Left ventricle myocardium superior (tissue), 1 donor: ENCODE measurements at places on chromosomes 12 and 14.
A peak's percentile ranks its signal among the peaks of the same experiment; 100 is the strongest.

DNA sequence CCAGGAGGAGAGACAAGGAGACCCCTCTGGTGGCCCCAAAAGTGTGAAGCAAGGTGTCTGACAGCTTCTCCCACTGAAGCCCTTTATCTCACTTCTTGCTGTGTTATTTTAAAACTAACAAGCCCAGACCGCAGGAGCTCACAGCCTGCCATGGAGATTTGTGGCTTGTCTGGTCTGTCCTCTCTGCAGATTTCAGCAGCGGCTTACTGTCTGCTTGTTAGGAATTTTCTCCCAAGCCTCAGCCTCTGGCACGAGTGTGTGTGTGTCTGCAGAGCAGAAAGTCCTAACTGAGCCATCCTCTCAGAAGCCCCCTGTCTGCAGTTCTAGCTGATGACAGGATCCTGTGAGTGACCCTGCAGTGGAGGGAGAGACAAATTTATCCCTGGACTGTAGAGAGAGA, 87.9 kb upstream of the HSPB8 start:
- DNase-seq = no peak

GRCh38 chr14:64711039-64711438, 6.8 kb downstream of the PLEKHG3 start:
- DNase-seq = no peak

DNA sequence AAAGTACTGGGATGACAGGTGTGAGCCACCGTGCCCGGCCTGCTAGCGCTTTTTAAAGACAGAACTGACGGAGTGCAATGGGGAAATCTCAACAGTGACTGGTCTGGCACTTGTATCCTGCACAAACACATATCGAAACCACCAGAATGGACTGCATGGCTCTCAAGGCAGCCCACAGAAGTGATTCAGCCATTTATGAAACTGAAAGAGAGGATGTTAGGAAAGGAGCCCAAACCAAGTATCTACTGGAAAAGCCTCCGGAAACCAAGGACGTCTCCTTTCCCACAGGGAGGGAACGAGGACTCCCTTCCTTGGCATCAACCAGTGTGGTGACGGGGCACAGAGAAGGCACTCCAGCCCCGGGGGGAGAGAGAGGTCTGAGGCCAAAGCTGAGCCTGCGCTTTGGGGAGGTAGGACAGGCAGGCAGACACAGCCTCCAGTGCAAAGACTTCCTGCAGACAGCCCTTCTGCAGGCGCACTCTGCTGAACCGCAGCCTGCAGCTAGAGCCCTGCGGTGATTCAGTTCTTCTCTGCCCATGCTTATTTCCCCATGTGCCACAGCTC, 16.5 kb downstream of the SLC15A4 start:
- no peak for DNase-seq

GRCh38 chr12:62737188-62737587, 197.8 kb downstream of the PPM1H start:
- no peak for DNase-seq

DNA sequence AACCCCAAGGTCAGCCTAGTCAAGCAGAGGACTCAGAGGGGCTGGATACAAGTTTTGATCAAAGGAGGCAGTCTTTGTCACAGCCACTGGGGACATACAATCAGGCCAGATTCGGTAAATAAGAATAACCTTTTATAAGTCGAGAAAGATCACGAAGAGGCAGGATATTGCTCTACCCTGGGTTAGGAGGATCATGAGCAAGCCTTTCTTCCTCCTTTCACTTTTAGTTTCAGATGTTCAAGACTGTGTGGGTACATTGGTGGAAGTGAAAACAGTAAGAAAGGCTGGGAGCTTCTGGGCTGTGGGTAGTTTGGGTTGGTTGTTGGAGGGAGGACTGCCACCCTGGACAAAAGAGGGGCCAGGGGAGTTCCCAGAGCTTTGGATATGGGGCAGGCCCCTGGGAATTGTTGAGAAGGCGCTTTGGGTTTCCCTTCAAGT, 127.7 kb downstream of the SNAPC1 start:
- no peak for DNase-seq

GRCh38 chr14:71321574-71322315, 414.5 kb downstream of the PCNX1 start:
- DNase-seq = no peak

DNA sequence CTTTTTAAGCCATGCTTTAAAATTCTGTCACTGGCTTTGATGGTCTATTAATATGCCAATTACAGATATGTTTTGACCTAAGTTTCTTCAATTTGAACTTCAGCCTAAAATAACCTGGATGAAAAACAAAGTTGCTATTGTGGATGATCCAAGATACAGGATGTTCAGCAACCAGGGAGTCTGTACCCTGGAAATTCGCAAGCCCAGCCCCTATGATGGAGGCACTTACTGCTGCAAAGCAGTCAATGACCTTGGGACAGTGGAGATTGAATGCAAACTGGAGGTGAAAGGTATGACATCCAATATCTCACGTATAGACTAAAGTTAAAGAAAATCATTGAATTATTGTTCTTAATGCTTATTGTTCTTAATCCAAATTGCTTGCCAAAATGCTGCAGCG, 17.2 kb upstream of the CHPT1 start:
- DNase-seq = no peak

DNA sequence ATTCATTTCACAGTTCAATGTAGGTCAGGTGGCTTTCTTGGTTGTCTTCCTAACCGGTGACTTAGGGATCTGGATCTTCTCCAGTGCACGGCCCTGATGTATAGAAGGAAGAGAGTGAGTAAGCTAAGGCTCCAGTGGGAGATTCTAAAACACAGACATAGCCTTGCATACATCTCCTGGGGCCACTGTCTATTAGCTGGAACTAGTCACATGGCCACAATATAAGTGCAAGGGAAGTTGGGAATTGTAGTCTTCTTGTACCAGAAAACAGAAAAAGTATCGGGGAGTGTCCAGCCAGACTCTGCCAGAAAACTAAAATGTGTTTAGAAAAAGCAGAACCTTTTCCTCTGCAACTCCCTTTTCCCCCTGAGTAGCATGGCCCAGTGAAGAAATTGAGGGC, 531.6 kb downstream of the VRK1 start:
- DNase-seq = no peak

DNA sequence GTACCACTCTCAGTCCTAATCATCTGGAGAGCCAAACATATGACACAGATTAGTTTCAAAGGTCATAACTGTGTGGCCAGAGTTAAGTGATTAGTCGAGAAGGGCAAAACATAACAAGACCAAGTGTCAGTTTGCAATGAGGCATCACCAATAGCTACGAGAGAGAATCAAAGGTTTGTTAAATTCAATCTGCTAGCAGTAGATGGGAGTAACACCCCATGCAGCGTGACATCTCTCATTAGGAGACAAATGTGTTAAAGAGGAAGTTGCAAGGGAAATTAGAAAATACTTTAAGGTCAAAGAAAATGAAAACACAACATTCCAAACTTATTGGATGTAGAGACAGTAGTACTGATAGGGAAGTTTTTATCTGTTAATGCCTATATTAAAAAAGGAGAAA, 135.7 kb upstream of the SYT10 start:
- no peak for DNase-seq

GRCh38 chr14:32200368-32201192, 1.3 kb upstream of the RNU6-7 start:
- DNase-seq = no peak

DNA sequence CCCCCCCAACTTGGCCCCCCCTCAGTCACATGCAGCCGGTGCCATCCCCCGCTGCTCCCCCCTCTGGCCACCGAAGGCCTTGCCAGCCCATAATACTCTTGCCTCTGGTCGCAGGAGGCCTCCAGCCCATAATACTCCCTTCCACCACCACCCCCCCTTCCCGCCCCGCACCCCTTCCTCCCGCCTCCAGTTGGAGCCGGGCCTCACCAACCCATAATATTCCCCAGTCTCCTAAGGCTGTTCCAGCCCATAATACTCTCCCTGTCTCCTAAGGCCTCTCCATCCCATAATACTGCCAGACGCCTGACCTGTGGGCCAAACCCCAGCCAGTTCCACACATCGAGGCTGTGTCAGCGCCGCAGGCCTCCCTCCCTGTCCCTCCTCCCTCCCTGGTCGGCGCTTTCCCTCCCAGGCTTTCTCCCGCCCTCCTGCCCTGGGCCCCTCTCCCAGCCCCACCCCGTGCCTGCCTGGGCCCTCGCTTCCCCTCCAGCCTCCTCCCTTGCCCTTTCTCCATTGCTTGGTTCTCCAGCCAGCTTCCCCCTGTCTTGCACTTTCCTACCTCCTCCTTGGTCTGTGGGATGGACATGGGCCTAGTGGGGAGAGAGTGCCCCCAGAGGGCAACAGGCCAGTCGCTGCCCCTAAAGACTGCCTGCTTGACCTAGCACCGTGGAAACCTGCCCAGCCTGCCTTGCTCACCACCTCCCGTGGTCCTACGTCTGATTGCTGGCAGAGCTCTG, 6.8 kb upstream of the CHD4 start:
- DNase-seq = peak; percentile 92

- peak; percentile 52 for DNase-seq
Observed at GRCh38 chr14:75274899-75275569, 3.6 kb upstream of the FOS start.

- no peak for DNase-seq
Observed at GRCh38 chr12:15720295-15720694, 68.9 kb downstream of the EPS8 start.

- DNase-seq = peak; percentile 41
Observed at GRCh38 chr14:101881426-101881825, 82.9 kb upstream of the DYNC1H1 start.

GRCh38 chr12:138898-139534, 72.4 kb downstream of the IQSEC3 start:
- DNase-seq = peak; percentile 57

- DNase-seq = no peak
Observed at GRCh38 chr14:34164162-34164864, 213.4 kb upstream of the EGLN3 start.

DNA sequence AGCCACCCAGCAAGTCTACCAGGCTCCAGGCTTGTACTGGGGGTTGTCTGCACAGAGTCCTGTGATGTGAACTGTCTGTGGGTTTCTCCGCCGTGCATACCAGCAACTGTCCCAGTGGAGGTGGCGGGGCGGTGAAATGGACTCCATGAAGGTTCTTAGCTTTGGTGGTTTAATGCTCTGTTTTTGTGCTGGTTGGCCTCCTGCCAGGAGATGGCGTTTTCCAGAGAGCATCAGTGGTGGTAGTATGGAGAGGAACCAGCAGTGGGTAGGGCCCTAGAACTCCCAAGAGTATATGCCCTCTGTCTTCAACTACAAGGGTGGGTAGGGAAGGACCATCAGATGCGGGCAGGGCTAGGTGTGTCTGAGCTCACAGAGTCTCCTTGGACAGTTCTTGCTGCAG, 303.8 kb downstream of the TMEM121 start:
- no peak for DNase-seq

- no peak for DNase-seq
Observed at GRCh38 chr12:99910342-99910741, 74.4 kb downstream of the ANKS1B start.

DNA sequence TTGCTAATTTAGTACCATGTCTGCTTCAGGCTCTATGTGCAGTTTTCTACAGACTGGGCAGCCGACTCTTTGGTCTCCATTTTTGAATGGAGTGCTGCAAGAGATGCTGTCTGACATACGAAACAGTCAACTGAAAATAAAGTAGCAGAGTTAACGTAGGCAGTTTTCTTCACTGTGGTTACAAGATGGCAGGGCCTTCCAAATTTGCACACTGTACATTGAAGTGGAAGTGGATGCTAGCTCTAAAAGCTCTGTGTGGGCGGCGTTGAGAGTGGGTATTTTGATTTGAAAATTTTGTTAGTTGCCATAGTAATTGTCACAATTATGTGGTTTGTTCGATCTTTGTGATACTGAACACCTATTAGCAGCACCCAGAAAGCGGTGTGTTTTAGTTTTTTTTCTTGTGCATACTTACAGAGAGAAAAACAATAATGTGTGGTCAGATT, 154.9 kb upstream of the ATP2B1 start:
- no peak for DNase-seq

GRCh38 chr12:102344691-102345090, 135.7 kb downstream of the IGF1 start:
- no peak for DNase-seq

- peak; percentile 34 for DNase-seq
Observed at GRCh38 chr12:4855121-4855924, 54.4 kb upstream of the KCNA1 start.

- no peak for DNase-seq
Observed at GRCh38 chr12:51240971-51241370, 2.3 kb downstream of the DAZAP2 start.

- no peak for DNase-seq
Observed at GRCh38 chr12:48969160-48969771, 2.3 kb downstream of the WNT10B start.

- no peak for DNase-seq
Observed at GRCh38 chr14:77455966-77456640, 1.3 kb downstream of the VIPAS39 start.

DNA sequence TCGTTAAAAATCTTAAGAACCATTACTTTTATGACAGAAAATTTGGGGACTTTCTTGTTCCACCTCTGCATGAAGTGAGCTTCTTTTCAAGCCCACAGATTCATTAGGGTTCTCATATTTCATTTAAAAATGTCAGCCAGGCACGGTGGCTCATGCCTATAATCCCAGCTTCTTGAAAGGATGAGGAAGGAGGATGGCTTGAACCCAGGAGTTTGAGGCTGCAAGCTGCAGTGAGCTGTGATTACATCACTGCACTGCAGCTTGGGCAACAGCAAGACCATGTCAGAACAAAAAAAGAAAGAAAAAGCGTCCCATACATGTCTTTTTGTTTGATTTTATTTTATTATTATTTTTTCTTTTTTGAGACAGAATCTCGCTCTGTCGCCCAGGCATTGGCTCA, 43.4 kb upstream of the ATF1 start:
- no peak for DNase-seq

GRCh38 chr12:123816896-123817537, 54.9 kb downstream of the DNAH10 start:
- DNase-seq = no peak

DNA sequence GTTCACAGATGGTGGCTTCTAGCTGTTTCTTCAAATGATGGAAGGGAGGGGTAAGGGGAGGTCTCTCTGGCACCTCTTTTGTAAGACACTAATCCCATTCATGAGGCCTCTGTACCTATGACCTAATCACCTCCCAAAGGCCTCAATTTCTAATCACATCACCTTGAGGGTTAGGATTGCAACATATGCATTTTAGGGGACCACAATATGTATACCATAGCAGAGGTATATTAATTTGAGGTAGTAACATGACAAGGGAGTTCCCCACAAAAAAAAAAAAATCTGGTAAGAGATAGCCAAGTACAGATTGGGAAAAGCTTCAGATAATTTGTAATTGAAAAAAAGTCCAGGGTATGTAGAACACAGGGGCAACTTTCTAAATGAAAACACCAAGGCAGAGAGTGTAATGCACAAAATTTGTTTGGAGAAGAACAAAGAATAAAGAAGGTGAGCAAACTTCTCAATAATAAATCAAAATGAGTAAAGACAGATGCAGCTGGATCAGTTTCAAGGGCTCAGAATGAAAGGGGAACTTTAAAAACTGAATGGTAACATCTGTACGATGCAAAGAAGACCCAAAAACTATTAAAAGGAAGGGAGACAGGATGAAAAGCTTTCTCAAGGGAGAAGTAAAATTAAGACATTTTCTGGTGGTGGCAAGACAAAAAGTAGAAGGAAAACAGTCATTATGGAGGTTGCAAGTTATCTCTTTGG, 125.5 kb upstream of the DCN start:
- DNase-seq = no peak
